AG09309 (cell line): ENCODE measurements at places on chromosomes 12 and 14.

DNA sequence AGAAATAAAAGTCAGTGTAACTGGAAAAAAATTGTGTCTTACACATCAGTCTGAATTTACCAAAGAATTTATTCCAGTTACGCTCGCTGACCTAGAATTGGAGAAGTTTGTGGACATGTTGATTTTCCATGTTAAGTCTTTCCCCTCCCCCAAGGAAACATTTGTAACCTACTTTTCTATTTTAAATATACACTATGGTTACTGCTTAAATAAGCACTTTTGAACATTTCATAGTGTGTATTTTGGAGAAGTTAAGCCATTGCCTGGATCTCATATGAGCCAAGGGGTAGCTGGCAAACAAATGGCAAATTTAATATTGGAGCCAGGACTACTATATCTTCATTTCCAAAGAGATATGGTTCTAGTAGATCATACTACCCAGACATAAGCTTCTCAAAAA, 42.9 kb upstream of the NT5DC3 start:
- DNase-seq, result no peak

DNA sequence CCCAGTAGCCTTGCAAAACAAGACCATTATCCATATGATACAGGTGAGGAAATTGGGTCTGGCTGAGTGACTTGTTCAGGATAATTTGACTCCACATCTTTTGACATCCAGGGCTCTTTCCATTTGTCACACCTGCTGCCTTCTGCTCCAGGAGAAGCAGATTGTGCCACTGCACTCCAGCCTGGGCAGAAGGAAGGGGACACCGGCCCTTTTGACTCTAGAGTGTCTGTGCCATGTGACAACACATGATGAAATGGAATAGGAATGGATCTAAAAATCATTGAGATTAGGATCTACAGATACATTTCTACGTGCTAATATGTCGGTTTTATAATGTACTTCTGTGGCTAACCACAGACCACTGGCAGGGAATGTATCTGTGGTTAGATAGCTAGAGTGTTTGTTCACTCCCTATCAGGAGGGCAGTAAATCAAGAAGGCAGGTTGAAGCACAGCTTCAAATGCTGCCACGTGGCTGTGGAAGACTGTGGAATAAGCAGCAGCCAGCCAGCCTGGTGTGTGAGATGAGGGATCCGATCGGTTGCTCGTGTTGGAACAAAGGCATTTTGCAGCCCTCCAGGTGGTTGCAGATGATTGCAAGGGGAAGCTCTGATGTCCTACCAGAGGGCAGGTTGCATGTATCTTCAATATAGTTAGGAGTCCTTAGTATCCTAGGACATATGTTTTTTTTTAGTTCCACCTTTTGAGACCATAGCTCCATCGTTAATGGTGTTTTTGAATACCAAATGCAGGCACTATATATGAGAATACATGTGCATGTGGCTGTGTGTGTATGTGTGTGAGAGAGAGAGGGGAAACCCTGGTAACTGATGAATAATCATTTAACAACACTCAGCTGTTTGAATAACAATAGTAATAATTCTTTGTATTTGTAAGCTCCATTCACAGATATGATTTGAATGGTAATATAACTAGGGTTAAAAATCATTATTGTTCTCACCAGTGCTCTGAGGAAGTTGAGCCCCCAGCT, 28.6 kb downstream of the EML1 start:
- peak; percentile 87 for DNase-seq

DNA sequence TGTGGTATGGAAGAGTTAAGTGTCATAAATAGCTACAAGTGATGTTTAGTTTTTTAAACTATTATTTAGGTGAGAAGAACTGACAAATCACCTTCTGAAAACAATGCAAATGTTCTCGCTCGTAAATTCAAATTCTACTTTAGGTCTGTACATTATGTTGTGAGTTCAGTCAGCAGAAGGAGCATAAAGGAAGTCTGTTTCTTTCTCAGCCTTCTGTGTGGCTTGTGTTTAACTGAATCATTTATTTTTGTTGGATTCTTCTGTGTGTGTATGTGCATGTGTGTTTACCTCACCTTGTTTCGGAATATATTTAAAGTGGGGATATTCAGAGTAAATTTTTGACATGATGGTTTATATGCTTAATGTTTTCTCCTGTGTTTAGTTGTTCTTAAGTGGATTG, 285.9 kb downstream of the TMTC2 start:
- DNase-seq, result no peak

GRCh38 chr12:97482143-97482693, 19.6 kb downstream of the RMST start:
- DNase-seq, result no peak

DNA sequence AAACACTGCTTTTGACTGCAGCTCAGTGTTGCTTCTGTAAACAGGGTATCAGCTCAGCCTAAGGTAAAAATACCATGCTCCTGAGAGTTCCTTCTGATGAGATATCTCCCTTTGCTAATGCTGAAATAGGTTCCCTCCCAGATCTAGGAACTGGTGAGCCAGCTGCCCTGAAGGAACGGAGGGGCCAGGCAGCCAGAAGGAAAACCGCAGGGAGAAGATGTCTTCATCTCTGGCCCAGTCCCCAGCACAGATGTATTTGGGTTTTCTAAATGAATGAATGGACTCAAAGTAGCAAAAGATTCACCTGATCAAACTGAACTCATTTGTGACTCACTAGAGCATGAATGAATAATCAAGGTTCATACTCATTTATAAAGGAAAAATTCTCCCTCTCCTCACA, 247.8 kb downstream of the MSRB3 start:
- DNase-seq, result no peak

GRCh38 chr12:129184127-129184928, 331.1 kb downstream of the GLT1D1 start:
- no peak for DNase-seq

- DNase-seq, result no peak
These were observed 21.1 kb downstream of the KRT18 start for GRCh38 chr12:52969828-52970569.

DNA sequence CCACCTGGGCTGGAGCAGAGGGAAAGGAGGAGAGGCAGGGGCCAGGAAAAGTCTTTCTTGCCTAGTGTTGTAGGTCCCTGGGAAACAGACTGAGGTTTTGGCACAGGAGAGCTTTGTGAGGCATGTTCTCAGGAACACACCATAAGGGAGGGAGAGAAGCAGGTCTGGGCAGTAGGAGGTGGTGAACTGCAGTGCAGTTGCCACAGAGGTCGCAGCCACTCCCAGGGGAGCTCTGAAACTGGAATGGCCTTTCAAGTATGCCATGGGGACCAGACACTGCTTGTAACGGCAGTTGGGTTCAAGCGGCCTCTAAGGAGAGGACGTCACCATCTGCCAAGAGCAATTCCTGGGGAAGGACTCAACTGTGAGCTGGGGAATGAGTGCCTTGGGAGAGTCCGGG, 35.4 kb upstream of the NKX2-8 start:
- DNase-seq, result no peak

- DNase-seq, result no peak
These were observed 15.7 kb downstream of the VPS37B start for GRCh38 chr12:122880155-122880667.

DNA sequence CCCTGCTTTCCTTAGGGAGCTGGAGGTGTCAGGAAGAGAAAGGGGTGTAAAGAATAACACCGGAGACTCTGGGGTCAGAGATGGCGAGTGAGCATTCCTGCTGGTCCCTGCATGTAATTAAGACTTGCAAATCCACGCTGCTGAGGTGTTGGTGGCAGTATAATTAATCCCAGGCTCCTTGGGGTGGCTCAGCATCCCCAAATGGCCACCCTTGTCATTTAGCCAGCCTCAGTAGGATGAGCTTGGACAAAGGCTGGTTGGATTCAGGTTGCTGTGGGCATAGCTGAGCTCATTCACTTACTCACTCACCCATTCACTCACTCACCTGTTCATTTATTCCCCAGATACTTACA, 174.4 kb upstream of the RPH3A start:
- DNase-seq, result no peak

DNA sequence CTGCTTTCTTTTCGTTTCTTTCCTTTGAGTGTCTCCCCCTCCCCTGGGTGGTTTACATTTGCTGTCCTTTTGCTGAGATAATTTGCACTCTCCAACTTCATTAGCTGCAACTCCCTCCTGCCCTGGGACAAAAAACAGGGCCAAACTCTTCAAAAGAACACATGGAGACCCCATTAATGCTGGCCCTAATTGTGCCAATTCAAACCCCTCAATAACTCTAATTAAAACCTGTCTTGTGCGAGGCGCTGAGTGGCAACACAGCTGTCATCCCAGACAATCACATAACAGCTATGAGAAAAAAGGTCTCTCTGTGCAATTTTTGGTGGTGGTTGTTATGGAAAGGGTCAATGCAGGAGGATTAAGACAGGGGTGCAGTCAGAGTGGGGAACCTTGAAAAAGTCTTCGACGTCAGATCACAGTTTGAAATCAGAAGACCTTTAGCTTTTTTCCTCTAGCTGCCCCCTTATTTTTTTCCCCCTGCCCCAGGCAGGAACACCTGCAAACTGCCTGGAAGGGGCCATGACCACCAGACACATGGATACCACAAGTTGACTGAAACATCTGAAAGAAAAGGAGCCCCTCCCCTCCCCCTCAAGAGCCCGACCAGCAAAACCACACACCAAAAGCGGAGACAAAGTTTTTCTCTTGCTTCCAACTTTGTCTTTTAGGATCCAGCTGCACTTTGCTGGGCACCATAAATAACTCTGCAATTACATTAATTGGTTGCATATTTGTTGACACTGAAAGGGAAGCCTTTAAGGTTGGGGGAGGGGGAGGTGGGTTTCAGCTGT, 26.5 kb upstream of the SMOC1 start:
- no peak for DNase-seq
